ENCODE measurements at places on chromosomes 6 and 20.

GRCh38 chr20:60664106-60664505 is 588.0 kb upstream of the CDH4 start:
- no peak for DNase-seq

- no peak for DNase-seq
Observed at GRCh38 chr6:24613361-24614042, 32.5 kb downstream of the KIAA0319 start.

DNA sequence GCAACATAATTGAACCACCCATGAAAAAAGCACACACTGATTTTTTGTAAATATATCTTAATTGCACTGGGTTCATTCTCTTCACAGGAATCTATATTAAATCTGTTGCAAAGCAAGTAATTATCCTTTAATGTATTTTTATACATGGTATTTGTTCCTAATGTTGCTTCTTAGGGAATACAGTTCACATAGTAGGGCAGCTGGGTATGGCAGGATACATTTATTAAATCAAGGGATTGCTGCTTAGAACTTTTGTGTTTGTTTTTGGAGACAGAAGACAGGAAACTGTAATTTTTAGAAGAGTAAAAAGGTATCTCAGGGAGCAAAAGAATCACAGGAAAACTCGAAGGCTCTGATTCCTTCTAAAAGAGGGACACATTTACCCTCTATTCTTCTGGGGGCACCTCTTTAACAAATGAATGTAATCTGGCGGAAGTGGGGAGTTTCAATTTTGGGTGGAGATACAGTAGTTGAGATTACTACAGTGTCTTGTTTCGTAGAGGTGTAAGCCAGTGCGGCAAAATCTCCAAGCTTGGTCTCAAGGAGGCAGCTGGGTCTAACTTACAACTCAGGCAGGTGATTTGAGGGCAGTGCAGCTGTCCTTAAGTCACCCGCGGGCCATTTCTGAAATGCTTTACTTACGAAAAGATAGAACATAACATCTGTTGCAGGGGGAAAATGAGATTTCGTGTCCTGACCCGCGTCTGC is 812 bp upstream of the SMIM13 start:
- no peak for DNase-seq

GRCh38 chr6:159103396-159104162 is 58.8 kb upstream of the TAGAP start:
- no peak for DNase-seq

GRCh38 chr20:61554617-61555016 is 302.6 kb downstream of the CDH4 start:
- no peak for DNase-seq

GRCh38 chr20:13800728-13801134 is 15.9 kb downstream of the NDUFAF5 start:
- DNase-seq: peak; percentile 27

DNA sequence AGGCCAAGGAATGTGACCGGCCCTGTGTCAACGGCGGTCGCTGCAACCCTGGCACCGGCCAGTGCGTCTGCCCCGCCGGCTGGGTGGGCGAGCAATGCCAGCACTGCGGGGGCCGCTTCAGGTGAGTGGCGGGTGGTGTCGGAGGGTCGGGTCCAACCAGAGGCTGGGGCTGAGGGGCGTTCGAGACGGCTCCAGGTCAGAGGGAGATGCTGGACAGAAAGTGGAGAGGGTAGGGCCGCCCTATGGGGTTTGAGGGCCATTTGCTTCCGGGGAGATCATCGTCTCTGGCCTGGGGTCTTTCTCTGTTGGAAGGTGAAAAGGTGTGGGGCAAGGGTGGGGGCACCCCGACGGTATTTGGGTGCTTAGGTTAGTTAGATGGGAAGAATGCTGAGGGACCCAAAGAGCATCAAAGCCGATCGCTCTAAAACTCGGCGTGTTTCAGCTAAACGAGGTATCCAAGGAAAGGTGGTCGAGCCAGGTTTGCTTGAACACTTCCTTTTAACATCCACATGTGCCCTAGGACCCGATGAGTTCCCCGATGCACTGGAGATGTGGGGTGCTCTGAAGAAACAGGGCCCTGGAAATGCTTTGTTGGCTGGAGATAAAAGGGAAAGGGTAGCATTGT is 691 bp downstream of the ATRN start:
- no peak for DNase-seq

GRCh38 chr6:56370127-56370540 is 122.8 kb upstream of the COL21A1 start:
- no peak for DNase-seq

Data from KBM-7 (cell line).